ENCODE measurements at places on chromosomes 1 and 21. TPM values are rescaled to one million over a fixed set of nuclear protein-coding genes. Genes with fewer than 3 reads are reported as not detected.
A peak's percentile ranks its signal among the peaks of the same experiment; 100 is the strongest.

DNA sequence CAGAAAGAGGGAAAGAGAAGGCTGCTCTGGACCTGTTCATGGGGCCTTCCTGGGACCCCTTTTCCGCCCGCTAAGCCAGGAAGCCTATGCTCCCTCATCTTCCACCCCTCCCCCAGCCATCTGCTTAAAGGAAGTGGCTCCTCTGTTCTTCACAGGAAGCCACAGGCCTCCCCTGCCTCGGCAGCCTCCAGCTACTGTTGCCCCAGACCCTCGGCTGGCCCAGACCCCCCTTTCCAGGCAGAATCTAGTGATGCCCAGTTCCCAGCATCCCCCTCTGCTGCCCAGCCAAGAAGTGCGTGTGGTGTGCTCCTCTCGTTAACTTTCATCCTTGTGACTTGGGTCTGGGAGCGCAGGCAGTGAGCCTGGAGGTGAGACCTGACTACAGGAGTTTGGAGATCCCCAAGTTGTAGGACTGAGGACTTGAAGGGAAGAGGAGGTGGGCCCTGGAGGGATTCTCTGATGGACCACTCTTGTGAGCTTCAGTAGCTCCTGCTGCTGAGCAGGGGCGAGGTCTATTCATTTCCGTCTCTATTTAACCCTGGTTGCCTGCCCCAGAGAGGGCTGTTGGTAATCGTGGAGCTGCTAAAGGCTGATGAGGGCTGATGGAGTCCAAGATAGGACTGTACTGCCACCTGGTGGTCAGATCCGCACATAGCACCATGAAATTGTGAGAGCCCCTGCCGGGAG lies 9.1 kb downstream of the IFI6 start:
- DNase-seq, result no peak

GRCh38 chr1:155993595-155993994 lies 15.2 kb upstream of the ARHGEF2 start:
- no peak for DNase-seq

- DNase-seq, result no peak
These were observed 71.0 kb downstream of the PDE9A start for GRCh38 chr21:42724226-42724920.

DNA sequence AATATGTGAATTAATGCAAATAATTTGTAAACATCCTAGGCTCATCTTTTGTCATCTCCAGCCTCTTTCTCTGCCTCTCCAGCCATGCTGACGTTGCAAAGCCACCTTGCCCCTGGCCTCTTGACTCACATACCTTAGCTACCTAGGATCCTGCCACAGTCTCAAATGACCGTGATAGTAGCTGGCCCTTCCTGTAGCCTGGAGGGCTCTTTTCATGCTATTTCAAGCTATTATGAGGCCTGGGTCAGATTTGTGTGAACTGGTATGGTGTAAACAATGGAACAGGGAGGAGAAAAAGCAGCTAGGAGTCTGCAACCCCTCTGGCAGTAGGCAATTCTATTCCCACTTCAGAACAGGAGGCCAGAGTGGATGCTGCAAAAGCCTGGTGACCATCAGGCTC lies 337.7 kb downstream of the DISC1 start:
- DNase-seq, result no peak

- DNase-seq, result no peak
These were observed 702.3 kb downstream of the BRINP3 start for GRCh38 chr1:189775343-189775742.

DNA sequence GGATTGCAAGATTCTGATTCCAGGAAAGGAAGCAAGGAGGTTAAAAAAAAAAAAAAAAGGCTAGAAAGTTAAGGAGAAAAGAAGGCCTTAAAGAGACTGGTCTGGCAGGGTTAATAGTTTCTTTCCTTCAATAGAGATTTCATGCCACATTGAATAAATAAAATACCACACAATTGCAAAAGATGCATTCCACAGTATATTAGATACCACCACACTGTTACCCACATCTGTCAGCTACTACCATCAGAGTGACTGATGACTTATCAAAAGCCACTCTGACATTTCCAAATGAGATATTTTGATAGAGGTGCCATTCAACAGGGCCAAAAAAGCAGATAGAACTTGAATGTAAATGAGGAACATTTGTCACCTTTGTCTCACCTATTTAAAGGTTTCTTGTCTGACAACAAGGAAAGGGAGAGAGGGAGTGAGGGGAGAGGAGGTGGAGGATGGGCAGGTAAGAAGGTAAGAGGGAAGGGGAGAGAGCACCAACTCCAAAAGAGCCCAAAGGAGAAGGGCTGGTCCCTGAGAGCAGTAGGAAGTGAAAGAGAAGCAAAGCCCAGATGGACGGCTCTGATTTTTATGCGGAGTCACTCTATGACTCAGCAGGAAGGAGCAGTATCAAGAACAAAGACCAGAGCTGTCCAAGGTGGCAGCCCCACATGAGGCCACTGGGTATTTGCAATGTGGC lies 38.3 kb downstream of the LRRN2 start:
- peak; percentile 40 for DNase-seq

DNA sequence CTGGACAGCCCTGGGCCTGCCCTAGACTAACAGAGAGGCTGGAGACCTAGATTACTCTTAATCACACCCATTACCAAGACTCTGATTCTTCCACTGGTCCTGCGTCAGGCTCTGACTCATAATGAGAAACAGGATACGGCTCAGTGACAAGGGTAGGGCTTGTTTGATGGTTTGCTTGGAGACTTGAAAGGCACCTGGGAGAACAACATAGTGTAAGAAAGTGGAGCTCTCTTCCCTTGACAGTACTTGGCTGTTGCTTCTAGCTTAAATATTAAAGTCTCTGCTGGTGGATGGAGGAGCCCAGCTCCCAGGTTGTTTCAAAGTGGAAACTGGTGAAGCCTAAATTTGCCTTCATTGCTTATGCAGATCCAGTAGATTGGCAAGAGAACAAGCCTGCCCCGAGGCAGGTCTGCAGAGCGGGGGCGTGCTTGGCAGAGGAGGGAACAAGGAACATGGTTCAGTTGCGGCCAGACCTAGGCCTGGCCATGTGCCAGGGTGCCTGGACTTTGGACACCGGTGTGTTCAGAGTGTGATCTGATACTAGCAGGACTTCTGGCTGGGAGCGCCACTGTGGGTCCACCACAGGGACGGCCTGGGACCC lies 480.6 kb downstream of the CAMTA1 start:
- peak; percentile 13 for DNase-seq

- no peak for DNase-seq
These were observed 641 bp upstream of the CFAP107 start for GRCh38 chr1:12745126-12745991.

GRCh38 chr1:230347896-230348295 lies 78.2 kb downstream of the PGBD5 start:
- no peak for DNase-seq

DNA sequence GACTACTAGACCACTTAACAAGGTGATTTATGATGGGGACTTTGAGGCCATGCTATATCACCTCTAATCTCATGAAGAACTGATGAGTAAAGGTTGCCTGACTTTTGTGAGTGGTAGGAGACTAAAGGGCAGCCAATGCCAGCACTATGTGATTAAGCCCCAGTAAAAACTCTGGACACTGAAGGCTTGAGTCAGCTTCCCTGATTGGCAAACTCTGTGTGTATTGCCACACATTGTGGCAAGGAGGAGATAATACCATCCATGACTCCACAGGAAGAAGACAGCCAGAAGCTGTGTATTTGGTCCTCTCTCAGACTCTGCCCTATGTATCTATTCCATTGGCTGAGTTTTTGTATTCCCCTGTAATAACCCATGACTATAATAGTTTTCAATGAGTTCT lies 413.3 kb upstream of the ZRANB2 start:
- no peak for DNase-seq

DNA sequence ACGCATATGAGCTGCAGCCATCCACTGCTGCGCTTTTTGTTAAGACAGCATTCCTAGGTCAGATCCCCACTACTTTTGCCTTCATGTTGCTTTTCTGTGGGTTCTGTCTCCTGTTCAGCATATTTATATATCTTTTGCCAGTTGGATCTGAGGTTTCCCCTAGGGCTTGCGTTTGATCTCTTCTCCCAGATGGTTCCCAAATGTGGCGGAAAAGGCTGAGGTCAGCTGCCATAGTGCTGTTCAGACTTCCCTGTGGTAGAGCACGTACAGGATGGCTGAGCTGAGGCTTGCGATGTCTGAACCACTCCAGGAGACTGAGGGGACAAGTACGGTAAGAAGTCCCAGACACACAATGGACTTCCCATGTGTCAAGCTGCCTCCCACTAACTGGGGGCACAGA lies 39.8 kb downstream of the COL6A1 start:
- no peak for DNase-seq

- no peak for DNase-seq
These were observed 64.1 kb upstream of the TMEM51 start for GRCh38 chr1:15089258-15089992.

C1QTNF12 gene
- total RNA-seq, result not detected

CDC42BPA gene
- 67.7 TPM for total RNA-seq

RNU1-1 gene
- total RNA-seq, result under 0.01 TPM

RHD gene
- total RNA-seq, result not detected

SLC30A2 gene
- total RNA-seq, result not detected
